ENCODE measurements at places on chromosomes 2 and 18.
A peak's percentile ranks its signal among the peaks of the same experiment; 100 is the strongest.

GRCh38 chr18:55858661-55859515 is 270.9 kb upstream of the TCF4 start:
- DNase-seq, result no peak

DNA sequence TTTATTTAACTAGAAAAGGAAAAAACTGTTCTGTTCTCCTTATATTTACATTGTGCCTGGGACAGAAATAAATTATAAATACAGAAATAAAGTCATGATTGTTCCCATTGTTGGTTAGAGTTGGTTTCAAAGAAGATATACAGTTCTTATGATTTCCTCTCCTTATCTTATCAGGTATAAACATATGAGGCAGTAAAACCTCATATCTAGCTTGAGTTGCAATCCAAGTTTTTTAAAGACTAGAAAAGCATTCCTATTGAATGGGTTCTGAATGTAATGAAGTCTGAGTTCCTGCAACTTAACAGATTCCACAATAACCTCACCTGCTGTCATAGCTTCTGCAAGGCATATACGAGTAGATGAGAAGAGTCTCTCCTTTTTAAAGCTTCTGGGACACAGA is 114.7 kb upstream of the CAVIN2 start:
- DNase-seq, result no peak

GRCh38 chr18:12595571-12596255 is 62.2 kb downstream of the SPIRE1 start:
- DNase-seq, result no peak

- peak; percentile 52 for DNase-seq
Measured at GRCh38 chr2:36468463-36469105, 113.0 kb downstream of the CRIM1 start.

DNA sequence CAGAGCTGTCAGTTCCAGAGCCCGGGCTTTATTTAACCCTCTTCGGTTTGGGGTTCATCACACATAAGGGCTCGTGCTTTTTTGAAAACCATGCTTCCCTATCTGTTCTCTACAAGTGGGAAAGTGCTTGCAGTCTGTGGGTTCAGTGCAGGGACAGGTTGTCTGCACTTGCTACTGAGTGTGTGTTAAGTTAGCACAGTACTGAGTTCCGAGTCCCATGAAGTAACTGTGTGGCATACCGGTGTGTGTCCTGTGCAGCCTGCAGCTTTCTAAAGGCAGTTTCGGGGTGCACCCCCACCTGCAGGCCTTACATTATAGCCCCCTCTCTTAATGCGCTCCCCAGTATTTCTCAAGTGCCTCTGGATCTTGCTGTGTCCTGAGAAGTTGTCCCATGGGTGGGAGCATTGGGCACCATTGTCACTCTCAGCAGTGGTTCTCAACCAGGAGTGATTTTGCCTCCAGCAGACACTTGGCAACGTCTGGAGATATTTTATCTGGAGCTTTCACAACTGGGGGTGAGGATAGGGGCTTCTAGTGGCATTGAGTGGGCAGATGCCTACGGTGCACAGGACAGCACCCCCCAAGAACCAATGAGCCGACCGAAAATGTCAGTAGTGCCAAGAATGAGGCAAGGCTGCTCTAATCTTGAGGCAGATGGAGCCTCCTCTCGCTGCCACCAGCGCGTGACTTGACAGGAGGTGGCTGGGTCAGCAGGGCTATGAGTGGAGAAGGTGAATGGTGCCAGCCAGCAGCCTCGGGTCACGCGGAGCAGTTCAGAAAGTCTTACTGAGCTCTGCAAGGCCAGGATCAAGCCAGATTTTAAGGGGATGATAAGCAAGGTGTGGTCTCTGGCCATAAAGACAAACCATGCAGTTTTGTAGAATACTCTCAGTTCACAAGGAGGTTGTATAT is 152.2 kb downstream of the SMAD7 start:
- DNase-seq, result no peak

GRCh38 chr2:19635951-19636510 is 265.8 kb downstream of the TTC32 start:
- no peak for DNase-seq

- peak; percentile 91 for DNase-seq
Measured at GRCh38 chr2:201182650-201183364, at the start of gene CASP10. TSS of gene CASP10 (plus strand) at chr2:201183141. CDS start at chr2:201185778, 2,637 bp downstream.

- no peak for DNase-seq
Measured at GRCh38 chr18:8767340-8767739, 62.0 kb downstream of the MTCL1 start.

DNA sequence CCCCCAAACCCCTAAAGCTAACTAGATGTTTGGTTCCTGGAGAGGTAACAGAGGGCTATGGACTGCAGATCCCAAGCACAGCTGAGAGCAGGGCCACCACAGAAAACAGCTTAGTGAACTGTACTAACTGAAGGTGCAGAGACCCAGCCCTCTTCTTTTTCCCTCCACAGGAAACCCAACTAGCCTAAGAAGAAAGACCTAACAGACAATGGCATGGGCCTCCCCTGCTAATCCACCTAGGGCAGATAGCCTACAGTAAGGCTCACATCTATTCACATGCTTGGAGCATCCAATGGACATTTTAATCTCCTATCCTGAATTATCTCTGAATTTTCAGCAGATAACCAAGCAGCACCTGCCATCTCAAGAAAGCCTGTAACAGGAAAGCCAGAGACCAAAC is 8.8 kb upstream of the FECH start:
- DNase-seq, result no peak

DNA sequence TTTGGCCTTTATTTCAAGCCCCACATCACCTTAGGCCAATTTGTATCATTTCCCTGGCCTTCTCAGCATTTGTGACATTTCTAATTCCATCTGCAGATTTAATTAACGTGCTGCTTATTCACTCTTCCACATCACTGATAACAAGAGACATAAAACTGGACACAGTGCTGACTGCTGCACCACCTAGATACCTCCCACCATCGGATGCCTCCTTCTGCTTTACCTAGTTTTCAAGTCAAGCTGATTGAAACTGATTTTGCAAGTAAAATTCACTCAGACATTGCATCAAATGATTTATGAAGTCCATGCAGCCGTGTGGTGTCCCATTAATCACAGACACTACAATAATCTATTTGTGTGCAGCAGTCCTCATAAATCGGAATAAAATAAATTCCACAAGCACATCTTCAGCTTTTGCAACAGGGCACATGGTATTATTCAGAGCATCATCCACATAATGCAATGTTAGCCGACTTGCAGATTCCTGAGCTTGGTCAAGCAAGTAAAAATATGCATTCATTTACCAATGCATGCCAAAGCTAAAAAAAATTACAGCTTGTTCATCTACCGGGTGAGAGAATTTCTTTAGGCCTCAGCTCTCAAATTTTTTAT is 15.9 kb upstream of the CRIM1 start:
- DNase-seq, result no peak

DNA sequence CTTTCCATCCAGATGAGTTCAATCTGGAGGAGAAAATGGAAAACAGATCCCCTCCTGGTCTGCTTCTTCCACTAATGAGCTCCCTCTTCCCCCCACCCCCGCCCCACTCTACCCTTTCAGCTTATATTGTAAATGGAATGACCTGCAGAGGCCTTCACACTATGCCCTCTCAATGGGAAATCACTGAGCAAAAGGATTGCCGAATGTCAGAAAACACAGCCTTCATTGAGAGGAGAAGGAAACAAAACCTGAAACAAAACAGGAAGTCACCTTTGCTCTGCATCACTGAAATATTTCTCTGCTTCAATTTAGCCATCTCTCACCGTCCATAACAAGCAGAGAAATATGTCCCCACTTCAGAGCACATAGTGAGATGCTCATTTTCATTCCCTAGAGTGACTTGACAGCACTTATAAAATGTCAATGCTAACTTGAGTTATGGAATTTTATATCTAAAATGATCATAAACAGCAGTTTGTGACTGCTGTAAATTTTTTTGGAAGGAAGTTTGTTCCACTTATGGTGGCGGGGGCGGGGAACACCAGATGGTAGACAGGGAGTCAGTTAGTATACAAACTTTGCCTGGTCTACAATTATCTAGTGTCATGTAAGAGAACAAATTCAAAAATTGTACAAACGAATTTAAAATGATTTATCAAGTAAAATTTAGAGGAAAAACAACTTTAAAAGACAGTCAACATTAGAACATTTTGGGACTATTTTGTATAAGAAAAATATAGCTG is 1.8 kb upstream of the FRZB start:
- DNase-seq, result no peak

GRCh38 chr18:56511996-56512395 is 126.4 kb downstream of the TXNL1 start:
- DNase-seq, result peak; percentile 16

- DNase-seq, result peak; percentile 98
Measured at GRCh38 chr18:45802814-45803492, 22.5 kb upstream of the SIGLEC15 start.

- DNase-seq, result no peak
Measured at GRCh38 chr2:240154606-240155005, 14.1 kb upstream of the OTOS start.

GRCh38 chr2:58635801-58636375 is 394.8 kb upstream of the FANCL start:
- no peak for DNase-seq

GRCh38 chr2:54909001-54909400 is 141.2 kb downstream of the RTN4 start:
- no peak for DNase-seq

DNA sequence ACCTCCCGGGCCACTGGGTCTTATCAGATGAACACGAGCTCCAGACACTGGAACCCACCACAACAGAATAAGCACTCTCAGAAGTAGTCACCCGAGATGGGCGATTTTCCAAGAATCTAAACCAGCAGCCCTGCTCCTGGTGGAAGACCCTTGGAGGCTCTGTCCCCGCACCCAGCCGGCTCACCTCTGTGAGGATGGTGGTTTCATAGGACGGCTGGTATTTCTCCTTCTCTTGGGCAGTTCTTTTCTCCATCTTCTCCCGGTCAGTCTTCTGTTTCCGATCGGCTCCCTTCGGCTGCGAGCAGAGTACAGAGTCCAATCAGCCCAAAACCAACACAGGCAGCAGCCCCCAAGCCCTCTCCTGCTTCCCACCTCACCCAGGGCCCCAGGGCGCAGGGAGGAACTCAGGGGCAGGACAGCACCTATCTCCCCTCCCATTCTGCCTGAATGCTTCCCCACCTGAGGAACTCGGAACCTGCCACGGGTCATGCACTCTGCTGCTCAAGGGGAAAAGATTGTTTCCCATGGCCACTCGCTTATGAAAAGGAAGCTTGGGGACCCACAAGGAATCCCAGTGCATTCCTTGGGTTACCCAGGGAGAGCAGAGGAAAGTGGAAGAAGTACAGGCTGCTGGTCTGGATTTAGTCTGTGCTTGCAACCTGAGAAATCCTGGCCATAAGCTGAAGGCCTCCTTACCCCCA is 42.7 kb downstream of the TFCP2L1 start:
- DNase-seq, result no peak

GRCh38 chr18:49247781-49248180 is 212.7 kb downstream of the DYM start:
- no peak for DNase-seq

- no peak for DNase-seq
Measured at GRCh38 chr18:23166891-23167541, 31.7 kb downstream of the CABLES1 start.
